ENCODE measurements at places on chromosomes 7 and 10.

- DNase-seq = no peak
Measured at GRCh38 chr7:40092182-40092581, 42.2 kb downstream of the MPLKIP start.

- DNase-seq = peak; percentile 70
Measured at GRCh38 chr7:1917221-1918062, 247.4 kb downstream of the ELFN1 start.

DNA sequence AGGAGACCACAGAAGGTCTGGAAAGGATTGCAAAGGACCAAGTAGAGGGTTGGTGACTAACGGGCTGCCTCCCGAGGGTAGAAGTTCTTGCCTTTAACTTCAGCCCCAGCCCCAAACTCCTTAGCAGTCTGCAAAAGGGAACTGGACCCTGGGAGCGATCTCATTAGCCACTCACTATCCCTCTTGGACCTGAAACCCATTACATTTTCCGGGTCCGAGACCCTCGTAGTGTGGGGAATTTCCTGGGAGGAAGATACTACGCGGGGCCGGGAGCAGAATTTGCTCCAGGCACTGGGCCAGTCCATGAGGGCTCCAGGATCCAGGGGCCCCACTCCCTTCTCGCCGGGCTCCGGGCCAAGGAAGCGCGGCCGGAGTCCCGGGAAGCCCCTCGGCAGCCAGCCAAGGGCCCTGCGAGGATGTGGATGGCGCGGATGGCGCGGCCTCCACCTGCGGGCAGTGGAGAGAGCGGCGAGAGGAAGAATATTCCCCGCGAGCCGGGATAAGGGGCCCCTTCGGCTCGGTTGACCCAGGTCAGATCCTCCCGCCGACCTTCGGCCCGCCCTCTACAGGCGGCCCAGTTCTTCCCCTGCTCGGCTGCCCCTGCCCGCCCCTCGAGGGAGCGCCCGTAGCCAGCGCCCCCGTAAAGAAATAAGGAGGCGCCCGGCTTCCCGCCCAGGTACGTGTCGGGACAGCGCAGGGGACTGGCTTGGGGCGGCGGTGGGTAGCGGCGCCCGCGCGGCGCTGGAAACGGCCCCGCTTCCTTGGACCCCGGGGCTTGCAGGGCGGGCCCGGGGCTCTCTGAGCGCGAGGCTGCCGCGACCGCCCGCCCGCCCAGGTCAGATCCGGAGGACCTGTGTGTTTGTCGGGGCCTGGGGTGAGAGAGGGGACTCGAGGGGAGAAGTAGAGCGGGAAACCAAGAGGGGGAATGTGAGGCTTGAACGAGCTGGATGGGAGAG, at the start of gene MYO3A:
MYO3A (plus strand) TSS at position 577 of the 956 bp plus-strand sequence. CDS start 17,882 bp downstream, outside the sequence.
- DNase-seq = no peak

DNA sequence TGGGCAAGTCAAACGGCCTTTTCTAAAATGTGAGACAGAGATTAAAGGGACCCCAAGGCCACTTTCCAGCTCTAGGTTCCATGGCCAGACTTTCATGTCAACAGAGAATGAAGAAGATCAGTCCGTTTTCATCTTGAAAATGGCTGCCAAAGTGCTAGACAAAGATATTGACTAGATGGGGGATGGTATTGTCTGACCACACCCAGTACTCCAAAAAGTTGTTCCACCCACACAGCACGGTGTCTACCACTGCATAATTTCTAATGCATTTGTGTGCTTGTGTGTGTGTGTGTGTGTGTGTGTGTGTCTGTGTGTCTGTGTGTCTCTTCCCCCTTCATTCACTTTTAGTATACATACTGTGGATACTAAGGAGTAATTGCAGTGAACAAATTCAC, 1.3 kb downstream of the COL1A2 start:
- DNase-seq = peak; percentile 85

DNA sequence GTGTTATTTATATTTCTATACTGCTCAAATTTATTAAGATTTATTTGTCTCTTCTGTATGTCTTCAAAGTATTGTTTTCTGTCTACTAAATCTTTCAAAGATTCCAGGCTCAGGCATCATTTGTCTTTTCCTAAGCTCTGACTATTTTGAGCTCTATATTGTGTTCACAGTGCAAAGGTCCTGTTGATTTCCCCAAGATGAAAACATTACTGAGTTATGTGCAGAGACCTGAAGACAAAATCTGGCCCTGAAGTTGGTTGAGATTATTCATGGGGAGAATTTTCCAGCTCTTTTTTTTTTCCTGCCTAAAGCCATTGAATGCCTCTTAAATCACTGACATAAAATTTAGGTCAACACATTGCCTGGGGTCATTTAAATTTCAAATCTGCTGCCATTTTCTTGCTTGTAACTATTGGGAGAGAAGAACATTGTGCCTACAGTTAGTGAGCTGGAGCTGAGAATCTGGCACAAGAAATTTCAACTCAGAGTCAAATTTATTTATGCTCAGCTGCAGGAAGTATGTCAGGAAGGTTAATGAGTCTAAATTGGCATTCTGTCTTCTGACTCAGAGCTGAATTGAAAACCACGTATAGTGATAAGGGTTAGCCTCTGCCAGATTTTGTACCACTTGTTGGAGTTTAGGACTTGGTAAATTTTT, 31.6 kb downstream of the CSTF2T start:
- DNase-seq = peak; percentile 63

GRCh38 chr7:105935250-105935649, 27.8 kb upstream of the CDHR3 start:
- DNase-seq = no peak

GRCh38 chr7:157056246-157056645, 45.8 kb upstream of the MNX1 start:
- DNase-seq = no peak

DNA sequence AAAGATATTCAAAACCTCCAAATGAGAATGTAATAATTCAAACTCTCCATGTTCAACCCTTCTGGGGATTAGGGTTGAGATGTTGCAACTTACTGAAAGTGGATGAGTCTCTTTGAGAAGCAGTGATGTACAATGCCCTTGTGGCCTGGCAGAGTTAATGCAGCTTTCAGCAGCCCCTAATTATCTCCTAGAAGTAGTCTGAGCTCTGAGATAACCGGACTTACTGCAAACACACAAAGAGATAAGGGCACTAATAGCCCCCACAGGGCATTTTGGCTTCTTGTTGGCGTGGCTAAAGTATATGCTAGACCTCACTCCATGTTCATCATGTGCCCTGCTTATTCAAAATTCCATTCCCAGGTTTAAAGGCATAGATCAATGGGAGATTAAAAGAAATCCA, 404.7 kb downstream of the NEBL start:
- DNase-seq = no peak

DNA sequence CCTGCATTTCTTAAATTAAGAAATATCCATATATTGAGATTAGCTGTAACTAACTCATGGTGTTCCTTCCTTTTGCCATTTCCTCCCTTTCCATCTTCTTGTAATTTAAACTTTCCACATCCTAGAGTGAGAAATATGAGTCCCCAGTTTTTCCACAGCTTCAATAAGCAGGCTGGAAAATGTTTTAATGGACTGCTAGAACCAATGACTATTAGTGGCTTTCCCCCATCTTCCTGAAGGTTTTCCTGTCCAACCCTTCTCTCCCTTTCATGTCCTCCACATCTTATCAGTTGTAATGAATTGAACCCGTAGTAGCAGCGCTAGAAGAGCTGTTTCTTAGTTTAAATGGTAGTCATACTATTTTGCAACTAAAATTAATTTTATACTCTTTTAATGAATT, 145.7 kb downstream of the AHR start:
- DNase-seq = no peak

GRCh38 chr7:151736403-151736909, 140.5 kb downstream of the PRKAG2 start:
- DNase-seq = peak; percentile 93

DNA sequence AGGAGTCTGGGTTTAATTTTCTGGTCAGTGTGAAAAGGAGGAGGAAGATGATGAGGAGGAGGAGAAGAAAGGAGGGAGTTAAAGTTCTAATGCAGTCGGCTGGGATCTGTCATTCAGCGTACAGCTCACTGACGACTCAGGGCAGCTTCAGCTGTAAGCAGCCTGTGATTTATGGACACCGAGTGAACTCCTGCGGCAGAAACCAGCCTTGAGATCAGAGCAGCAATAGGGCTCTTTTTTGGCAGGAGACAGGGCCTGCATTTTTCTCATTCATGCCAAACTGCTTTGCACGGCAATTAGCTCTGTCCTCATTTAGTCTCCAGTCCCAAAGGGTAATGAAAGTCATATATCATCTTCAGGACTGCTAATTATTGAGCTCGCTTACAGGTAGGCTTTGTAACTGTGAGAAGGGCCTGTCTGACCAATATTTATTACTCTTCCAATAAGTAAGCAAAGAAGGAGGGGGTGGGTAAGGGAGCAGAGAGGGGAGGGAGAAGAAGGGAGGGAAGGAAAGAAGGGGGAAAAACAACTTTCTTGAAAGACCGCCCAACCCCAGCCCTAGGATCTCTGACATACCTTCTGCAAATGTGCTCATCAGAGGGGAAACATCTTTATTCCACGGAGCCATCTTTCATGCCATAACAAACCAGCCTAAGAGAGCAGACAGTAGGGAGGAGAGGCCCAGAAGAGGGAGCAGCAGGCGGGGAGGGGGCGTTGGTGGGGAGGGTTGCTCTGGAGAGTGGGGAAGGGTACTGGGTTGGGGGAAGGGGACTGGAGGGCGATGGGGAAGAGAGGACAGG, 48.1 kb upstream of the COMTD1 start:
- DNase-seq = peak; percentile 94
